ENCODE measurements at places on chromosomes 2 and 18.

GRCh38 chr2:179793238-179793637 lies 68.2 kb downstream of the ZNF385B start:
- H3K4me1 ChIP-seq = no peaks in the 10 kb centered on the region
- H3K27me3 ChIP-seq = no peaks in the 10 kb centered on the region
- H3K27ac ChIP-seq = no peak overlapping the region
- no peak overlapping the region for H3K4me3 ChIP-seq
- no peaks in the 10 kb centered on the region for H3K36me3 ChIP-seq

DNA sequence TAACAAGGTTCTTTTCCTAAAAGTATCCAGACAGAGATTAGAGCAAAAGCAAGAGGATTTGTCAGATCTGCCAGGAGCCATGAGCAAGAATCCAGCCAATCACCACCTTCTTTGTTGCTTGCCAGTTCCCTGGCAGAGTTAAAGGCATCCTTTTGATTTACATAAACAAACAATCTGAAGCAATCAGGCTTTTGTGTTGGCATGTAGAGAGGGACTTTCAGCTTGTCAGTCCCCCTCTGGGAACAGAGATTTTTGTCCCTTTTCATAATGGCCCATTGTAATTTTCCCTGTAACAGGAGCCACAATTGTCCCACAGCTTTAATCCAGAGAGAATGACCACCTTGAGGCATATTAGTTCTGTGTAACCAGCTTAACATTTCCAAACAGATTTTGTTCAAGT lies at the start of gene ERMN:
Gene ERMN, minus strand, starts transcription at position 39 of the 400 bp plus-strand sequence. CDS start 182 bp downstream, outside the sequence.
- H3K4me3 ChIP-seq = no peak within 1 kb of the TSS
- peaks cover 7% of the 10 kb centered on the region for H3K36me3 ChIP-seq

GRCh38 chr2:67865917-67866316 lies 196.9 kb downstream of the C1D start:
- H3K4me1 ChIP-seq = no peaks in the 10 kb centered on the region
- peaks cover 28% of the 10 kb centered on the region for H3K27me3 ChIP-seq
- no peak overlapping the region for H3K27ac ChIP-seq
- peaks cover 3% of the 10 kb centered on the region for H3K36me3 ChIP-seq
- H3K4me3 ChIP-seq = no peak overlapping the region

GRCh38 chr2:30684026-30684425 lies 123.2 kb downstream of the CAPN13 start:
- DNase-seq = no peak
- H3K4me1 ChIP-seq = peaks cover 2% of the 10 kb centered on the region
- H3K27ac ChIP-seq = no peak overlapping the region

- H3K4me3 ChIP-seq = no peak overlapping the region
- H3K27ac ChIP-seq = no peak overlapping the region
- no peaks in the 10 kb centered on the region for H3K36me3 ChIP-seq
- H3K4me1 ChIP-seq = no peaks in the 10 kb centered on the region
These were observed 17.9 kb upstream of the DSG3 start for GRCh38 chr18:31429623-31430022.

DNA sequence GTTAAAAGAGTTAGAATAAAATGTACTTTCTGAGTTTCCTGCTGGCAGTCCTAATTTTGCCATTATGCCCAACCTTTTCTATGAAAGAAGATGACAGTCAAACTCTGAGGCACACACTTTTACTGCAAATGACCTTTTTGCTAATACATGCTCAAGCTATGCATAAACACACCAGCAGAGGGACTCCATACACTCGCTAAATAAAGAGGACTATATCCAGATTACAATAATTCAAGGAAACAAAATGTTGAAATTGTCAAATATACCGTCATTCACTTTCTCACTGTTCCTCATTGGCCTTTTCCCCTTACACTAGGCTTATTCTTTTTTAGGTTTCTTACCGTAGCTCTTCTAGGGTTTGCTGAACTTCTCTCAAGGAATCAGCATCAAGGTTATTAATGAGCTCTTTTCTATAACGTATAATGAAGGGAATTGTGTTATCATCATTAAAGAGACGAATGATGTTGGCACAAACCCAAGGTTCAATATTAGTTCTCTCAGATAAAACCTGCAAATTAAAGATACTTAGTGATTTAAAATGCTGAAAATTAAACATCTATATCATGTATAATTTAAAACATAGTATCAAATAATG lies 25.7 kb downstream of the SRBD1 start:
- peaks cover 7% of the 10 kb centered on the region for H3K36me3 ChIP-seq
- no peaks in the 10 kb centered on the region for H3K27me3 ChIP-seq
- H3K4me3 ChIP-seq = no peak overlapping the region
- H3K4me1 ChIP-seq = peaks cover 20% of the 10 kb centered on the region

GRCh38 chr2:226488034-226488433 lies 311.6 kb downstream of the IRS1 start:
- H3K27me3 ChIP-seq = peaks cover 36% of the 10 kb centered on the region
- H3K4me3 ChIP-seq = no peak overlapping the region
- H3K36me3 ChIP-seq = peaks cover 2% of the 10 kb centered on the region

GRCh38 chr2:74952575-74952974 lies 5.9 kb upstream of the POLE4 start:
- H3K36me3 ChIP-seq = peaks cover 13% of the 10 kb centered on the region
- H3K27me3 ChIP-seq = no peaks in the 10 kb centered on the region
- H3K4me3 ChIP-seq = no peak overlapping the region
- no peak overlapping the region for H3K27ac ChIP-seq

GRCh38 chr2:171136024-171136423 lies 24.7 kb downstream of the TLK1 start:
- DNase-seq = no peak
- H3K36me3 ChIP-seq = no peaks in the 10 kb centered on the region
- no peaks in the 10 kb centered on the region for H3K27me3 ChIP-seq
- peaks cover 42% of the 10 kb centered on the region for H3K4me1 ChIP-seq
- peak overlapping the region; percentile 57 for H3K4me3 ChIP-seq

- H3K27ac ChIP-seq = no peak overlapping the region
- H3K36me3 ChIP-seq = no peaks in the 10 kb centered on the region
- H3K27me3 ChIP-seq = no peaks in the 10 kb centered on the region
These were observed 666.5 kb downstream of the DCDC2C start for GRCh38 chr2:4369826-4370419.

GRCh38 chr2:218079943-218080913 lies 11.2 kb downstream of the RUFY4 start:
- no peak overlapping the region for H3K27ac ChIP-seq
- no peak overlapping the region for H3K4me3 ChIP-seq
- peaks cover 4% of the 10 kb centered on the region for H3K36me3 ChIP-seq

GRCh38 chr18:8602040-8602439 lies 7.2 kb upstream of the RAB12 start:
- H3K27ac ChIP-seq = no peak overlapping the region
- no peak for DNase-seq
- H3K4me1 ChIP-seq = peaks cover 3% of the 10 kb centered on the region
- peaks cover 5% of the 10 kb centered on the region for H3K36me3 ChIP-seq
- H3K27me3 ChIP-seq = peaks cover 42% of the 10 kb centered on the region
- no peak overlapping the region for H3K4me3 ChIP-seq

GRCh38 chr2:142270291-142270690 lies 139.5 kb upstream of the LRP1B start:
- H3K36me3 ChIP-seq = no peaks in the 10 kb centered on the region
- H3K4me1 ChIP-seq = no peaks in the 10 kb centered on the region
- no peak overlapping the region for H3K4me3 ChIP-seq
- no peak overlapping the region for H3K27ac ChIP-seq

DNA sequence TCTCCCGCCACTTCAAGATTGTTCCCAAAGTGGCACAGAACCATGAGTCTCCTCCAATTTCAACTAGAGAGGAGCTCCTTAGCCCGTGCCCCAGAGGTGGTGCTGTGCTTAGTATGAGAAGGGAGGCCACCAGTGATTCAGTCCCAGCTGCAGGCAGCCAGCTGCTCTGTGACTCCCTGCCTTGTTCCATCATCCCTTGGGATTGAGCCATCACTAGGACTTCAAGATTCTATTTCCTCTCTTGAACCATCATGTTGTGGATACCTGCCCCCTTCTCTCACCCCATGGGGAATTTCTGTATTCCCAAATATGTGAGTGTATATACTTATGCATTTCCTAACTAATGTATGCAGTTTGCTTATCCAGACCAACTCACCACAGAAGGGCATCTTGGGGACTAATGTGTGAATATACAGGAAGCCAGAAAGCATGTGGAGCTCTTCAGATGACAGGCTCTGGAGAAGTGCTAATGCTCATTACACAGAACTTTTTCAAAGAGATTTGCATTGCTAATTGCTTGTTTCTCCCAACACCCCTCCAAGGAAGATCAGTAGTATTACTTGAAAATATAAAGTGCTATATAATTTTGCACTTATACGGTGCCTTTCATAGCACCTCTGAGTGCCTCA lies 111.0 kb upstream of the MAP3K20 start:
- peaks cover 2% of the 10 kb centered on the region for H3K4me1 ChIP-seq
- no peaks in the 10 kb centered on the region for H3K36me3 ChIP-seq

DNA sequence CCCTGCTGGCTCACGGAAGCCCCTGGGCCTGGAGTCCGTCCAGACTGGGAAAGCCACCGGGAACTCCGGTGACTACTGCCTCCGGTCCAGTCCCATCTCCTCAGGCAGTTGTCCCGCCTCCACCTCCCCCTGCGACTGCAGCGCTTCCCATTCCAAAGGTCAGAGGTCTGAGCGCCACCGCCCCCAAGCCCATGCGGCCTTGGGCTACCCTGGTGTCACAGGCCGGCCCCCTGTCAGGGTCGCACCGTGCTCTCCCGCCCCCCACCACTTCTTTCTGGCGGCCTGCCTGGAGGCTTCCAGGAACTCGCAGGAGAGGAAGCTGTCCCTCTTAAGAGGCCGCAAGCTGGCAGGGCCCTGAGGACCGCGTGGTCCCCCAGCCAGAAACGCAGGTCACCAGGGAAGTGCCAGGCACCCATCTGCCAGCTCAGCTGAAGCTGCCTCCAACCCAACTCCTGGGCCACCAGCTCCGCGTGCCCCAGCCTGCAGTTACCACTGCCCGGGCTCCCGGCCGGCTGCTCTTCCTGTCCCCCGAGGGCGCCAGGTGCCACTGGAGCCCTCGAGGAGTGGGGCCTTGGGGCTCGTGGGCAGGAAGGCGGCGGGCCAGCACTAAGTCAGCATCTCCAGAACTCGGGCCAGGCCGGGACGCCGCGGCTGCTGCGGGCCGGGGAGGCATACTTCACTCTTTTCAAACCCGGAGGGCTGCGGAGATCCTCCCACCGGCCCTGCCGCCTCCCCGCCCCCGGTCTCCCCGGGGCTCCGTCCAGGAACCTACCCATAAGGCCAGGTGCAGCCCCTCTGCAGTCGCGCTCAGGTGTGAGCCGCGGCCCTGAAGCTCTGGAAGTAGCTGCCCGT lies 83.3 kb upstream of the POMC start:
- peaks cover 34% of the 10 kb centered on the region for H3K4me1 ChIP-seq
- H3K27ac ChIP-seq = peak overlapping the region; percentile 92
- H3K4me3 ChIP-seq = peak overlapping the region; percentile 85
- no peaks in the 10 kb centered on the region for H3K27me3 ChIP-seq

GRCh38 chr2:85066874-85067351 lies 66.3 kb upstream of the TCF7L1 start:
- H3K4me1 ChIP-seq = peaks cover 3% of the 10 kb centered on the region
- DNase-seq = no peak
- H3K4me3 ChIP-seq = no peak overlapping the region
- peaks cover 2% of the 10 kb centered on the region for H3K36me3 ChIP-seq
- H3K27ac ChIP-seq = no peak overlapping the region

- no peak overlapping the region for H3K27ac ChIP-seq
- H3K4me3 ChIP-seq = no peak overlapping the region
- peaks cover 29% of the 10 kb centered on the region for H3K27me3 ChIP-seq
- no peaks in the 10 kb centered on the region for H3K4me1 ChIP-seq
These were observed 197.8 kb downstream of the RDH14 start for GRCh38 chr2:18362696-18363095.

- H3K4me3 ChIP-seq = no peak overlapping the region
- no peak for DNase-seq
- H3K27ac ChIP-seq = no peak overlapping the region
- no peaks in the 10 kb centered on the region for H3K36me3 ChIP-seq
- H3K4me1 ChIP-seq = no peaks in the 10 kb centered on the region
- H3K27me3 ChIP-seq = peaks cover 6% of the 10 kb centered on the region
These were observed 896 bp upstream of the ASXL3 start for GRCh38 chr18:33576999-33577646.

- no peak overlapping the region for H3K27ac ChIP-seq
- no peak for DNase-seq
- H3K27me3 ChIP-seq = no peaks in the 10 kb centered on the region
- H3K36me3 ChIP-seq = peaks cover 26% of the 10 kb centered on the region
- peaks cover 5% of the 10 kb centered on the region for H3K4me1 ChIP-seq
- H3K4me3 ChIP-seq = no peak overlapping the region
These were observed 111.5 kb upstream of the LDLRAD4 start for GRCh38 chr18:13107074-13107473.

- no peaks in the 10 kb centered on the region for H3K36me3 ChIP-seq
- no peak for DNase-seq
- H3K4me3 ChIP-seq = no peak overlapping the region
- peaks cover 18% of the 10 kb centered on the region for H3K27me3 ChIP-seq
- no peaks in the 10 kb centered on the region for H3K4me1 ChIP-seq
- H3K27ac ChIP-seq = no peak overlapping the region
These were observed 284.6 kb downstream of the MYT1L start for GRCh38 chr2:2046497-2046896.

GRCh38 chr18:71136487-71136886 lies 847.6 kb downstream of the SOCS6 start:
- H3K27ac ChIP-seq = no peak overlapping the region
- H3K27me3 ChIP-seq = no peaks in the 10 kb centered on the region
- H3K36me3 ChIP-seq = no peaks in the 10 kb centered on the region
- DNase-seq = no peak
- no peak overlapping the region for H3K4me3 ChIP-seq

All from T-helper 17 cell (primary cell).